ENCODE measurements at places on chromosomes 2 and 18.
A peak's percentile ranks its signal among the peaks of the same experiment; 100 is the strongest.

GRCh38 chr18:21261352-21261751, 19.3 kb downstream of the GREB1L start:
- no peak for DNase-seq

- no peak for DNase-seq
Observed at GRCh38 chr2:222228054-222228453, 70.7 kb downstream of the PAX3 start.

DNA sequence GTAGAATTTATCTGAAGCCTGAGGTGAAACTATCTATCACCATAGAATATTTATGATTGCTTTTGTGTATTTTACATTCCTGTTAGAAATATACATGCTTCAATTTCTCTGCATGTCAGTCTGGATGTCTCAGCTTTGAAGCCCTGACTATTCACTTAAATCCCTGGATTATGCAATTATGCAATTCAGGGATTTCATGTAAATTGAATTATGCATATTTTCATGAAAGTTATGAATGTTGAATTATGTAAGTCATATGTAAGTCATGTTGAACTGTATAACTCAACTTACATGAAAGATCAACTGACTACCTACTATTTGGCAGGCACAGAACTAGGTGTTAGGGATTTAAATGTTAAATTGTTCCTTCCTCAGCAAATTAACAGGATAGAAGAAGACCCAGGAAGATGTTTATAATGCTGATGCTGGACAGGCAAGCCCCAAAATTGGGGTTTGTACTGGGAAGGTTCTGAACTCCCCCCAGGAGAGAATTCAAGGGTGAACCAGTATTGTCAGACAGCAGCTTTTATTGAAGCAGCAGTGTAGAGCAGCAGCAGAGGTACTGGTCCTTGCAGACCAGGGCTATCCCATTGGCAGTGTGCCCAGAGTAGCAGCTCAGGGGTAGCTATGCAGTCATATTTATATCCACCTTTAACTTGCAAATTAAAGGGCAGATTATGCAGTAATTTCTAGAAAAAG, 236.5 kb downstream of the ZNF804A start:
- no peak for DNase-seq

- DNase-seq = peak; percentile 65
Observed at GRCh38 chr2:105802587-105802986, 57.9 kb downstream of the NCK2 start.

DNA sequence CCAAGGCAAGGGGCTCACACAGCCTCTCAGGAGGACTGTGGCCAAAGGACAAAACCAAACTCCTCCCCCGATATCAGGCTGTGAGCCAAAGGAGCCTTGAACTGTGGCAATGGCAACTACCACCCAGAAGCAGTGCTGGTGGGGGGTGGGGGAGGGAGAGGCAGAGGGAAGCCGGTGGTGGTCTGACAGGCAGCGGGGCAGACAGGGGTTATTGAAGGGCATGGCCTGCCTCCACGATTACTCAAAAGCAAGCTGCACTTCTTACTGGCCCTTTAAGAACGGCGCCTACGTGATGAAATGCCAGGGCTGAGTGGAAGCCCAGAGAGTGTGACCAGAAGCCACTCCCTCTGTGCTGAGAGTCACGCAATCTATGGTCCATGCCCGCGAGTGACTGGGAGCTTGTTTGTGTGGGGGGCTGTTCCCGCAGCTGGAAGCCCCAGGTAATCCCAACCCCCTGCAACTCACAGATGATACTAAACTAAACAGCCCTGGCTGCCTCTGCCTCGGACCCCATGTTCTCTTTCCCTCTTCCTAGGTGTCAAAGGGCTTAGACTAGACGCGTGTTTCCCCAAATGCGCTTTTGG, 128.2 kb upstream of the CXCR4 start:
- no peak for DNase-seq

GRCh38 chr18:10003866-10004265, 90.0 kb downstream of the VAPA start:
- DNase-seq = no peak

DNA sequence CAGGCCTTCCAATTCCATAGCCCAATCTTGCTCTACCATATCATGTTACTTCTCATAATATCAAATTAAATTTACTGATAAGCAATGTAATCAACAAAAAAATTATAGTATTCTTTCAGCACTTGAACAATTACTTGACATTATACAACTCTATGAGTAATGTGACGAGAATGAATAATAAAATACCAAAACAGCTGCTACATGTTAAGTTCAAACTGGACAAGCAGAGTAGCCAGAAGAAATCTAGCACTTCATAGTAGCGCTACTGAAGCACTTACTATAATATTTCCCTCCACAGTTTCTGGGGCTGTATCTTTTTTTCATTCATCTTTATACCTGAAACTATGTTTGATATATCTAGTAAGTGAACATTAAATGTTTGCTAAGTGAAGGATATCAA, 14.9 kb downstream of the PPP3R1 start:
- no peak for DNase-seq

DNA sequence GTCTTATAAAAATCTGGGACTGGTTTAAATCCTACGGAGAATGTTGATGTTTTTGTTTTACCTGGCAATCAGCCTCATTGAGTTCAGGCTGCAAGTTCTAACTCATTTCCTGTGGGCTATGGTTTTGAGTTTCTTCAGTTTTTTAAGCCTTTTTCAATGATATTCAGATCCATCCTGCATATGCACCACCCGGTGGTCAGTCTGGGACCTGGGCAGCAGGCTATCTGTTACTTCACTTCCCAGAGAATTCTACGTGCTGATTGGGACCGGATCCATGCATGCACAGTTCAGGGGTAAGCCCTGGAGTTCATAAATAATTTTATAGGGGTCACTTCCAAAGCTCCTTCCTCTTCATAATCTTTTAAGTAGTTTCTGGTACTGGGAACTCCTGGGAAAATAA, 339.2 kb upstream of the HNRNPA3 start:
- DNase-seq = no peak

DNA sequence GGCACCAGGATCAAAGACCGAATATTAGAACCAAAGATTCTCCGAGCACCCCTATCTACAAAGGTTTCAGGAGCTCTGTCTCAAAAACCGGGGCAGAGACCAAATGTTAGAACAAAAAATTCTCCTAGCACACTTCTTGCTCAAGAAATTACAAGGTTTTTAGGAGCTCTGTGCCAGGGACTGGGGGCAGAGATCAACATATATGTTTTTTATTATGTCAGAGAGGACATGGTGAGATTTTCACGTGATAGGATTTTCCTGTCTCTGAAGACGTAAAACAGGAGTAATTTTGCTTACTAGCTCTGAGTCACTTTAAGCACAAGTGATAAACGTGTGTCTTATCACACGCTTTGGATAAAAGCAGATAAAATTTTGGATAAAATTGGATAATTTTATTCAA, 34.8 kb upstream of the ODC1 start:
- no peak for DNase-seq

GRCh38 chr2:214104967-214105366, 305.9 kb upstream of the VWC2L start:
- no peak for DNase-seq

GRCh38 chr2:226180281-226180884, 619.2 kb downstream of the IRS1 start:
- no peak for DNase-seq

DNA sequence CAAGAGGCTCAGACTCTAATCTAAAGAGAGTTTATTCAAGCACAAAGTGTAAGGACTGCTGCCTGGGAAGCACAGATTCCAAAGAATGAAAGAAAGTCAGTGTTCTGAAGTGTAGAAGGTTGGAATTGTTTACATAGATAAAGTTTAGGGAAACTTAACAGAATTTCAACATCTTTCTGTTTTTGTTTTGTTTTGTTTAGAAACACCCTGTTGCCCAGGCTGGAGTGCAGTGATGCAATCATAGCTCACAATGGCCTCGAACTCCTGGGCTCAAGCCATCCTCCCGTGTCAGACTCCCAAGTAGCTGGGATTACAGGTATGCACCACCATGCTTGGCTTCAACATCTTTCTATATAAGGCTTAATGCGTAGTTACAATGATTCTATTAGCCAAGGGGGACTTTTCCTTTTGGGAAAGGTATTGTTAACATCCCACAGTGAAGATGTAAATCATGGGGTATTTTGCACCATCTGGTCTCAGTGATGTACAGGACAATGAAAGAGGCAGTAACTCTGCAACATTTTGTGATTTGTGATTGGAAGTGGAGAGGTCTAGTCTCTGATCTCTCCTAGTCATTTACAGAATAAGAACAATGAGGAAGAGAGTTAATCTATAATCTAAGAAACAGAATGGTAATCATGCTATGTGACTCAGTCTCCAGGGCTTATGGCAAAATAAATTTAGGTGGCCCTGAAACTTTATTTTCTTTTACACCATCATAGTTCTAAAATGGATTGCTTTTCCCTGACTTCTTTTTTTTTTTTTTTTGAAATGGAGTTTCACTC, 45.6 kb upstream of the MSH6 start:
- DNase-seq = no peak

- DNase-seq = no peak
Observed at GRCh38 chr2:159150280-159150746, 136.2 kb downstream of the WDSUB1 start.

GRCh38 chr2:54701029-54701428, 22.4 kb upstream of the EML6 start:
- no peak for DNase-seq

GRCh38 chr2:198703281-198703680, 754.5 kb downstream of the SATB2 start:
- no peak for DNase-seq

GRCh38 chr2:53750041-53750768, 17.4 kb upstream of the CHAC2 start:
- no peak for DNase-seq

DNA sequence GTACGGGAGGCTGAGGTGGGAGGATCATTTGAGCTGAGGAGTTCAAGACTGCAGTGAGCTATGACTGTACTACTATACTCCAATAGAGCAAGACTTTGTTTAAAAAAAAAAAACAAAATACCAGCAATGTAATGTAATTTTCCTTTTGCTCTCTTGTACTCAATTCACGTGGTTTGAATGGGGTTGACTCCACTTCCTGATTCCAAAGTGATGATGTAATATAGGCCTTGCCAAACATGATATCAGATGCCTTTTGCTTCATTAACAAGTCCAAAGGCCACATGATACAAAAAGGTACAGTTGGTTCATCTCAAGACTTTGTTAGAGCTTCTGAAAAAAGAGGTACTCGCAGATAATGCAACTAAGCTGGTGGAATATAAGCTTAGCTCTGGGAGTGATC, 321.8 kb downstream of the ZEB2 start:
- DNase-seq = no peak

DNA sequence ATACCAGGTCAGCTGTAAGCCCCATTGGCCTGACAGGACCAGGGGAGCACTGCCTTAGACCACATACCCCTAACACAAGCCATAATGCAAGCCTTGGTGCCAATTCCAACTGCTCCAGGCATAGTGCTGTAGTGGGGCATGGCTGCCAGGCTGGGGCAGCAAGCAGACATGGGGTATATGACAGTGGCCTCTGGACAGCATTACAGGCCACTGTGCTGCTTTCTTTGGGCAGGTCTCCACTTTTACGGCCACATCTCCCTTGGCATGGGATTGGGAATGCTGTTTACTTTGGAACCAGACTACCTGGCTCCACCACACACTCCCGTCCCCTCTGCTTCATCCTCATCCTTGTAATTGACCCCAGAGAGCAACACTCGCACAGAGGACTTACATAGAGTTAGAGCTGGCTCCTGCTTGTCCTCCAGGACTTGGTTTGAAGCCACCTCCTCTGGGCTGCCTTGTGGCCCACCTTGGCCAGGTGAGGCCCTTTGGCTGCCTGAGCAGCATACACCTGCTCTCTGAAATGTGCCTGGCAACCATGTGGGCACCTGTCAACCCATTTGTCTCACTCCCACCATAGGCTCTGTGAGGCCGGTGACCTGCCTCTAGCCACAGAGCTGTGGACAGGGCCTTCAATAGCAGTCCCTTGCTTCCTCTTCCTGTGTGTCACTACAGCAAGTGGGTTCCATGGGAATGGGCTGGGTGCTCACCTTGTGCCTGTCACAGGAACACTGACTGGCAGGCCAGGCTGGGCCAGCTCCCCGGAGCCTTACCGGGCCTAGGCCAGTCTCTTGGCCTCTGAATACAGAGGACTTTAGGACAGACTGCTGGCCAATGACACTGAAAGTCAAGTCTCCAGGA, 262.6 kb upstream of the HS6ST1 start:
- DNase-seq = no peak

- no peak for DNase-seq
Observed at GRCh38 chr2:237557633-237558015, 8.8 kb upstream of the PRLH start.

DNA sequence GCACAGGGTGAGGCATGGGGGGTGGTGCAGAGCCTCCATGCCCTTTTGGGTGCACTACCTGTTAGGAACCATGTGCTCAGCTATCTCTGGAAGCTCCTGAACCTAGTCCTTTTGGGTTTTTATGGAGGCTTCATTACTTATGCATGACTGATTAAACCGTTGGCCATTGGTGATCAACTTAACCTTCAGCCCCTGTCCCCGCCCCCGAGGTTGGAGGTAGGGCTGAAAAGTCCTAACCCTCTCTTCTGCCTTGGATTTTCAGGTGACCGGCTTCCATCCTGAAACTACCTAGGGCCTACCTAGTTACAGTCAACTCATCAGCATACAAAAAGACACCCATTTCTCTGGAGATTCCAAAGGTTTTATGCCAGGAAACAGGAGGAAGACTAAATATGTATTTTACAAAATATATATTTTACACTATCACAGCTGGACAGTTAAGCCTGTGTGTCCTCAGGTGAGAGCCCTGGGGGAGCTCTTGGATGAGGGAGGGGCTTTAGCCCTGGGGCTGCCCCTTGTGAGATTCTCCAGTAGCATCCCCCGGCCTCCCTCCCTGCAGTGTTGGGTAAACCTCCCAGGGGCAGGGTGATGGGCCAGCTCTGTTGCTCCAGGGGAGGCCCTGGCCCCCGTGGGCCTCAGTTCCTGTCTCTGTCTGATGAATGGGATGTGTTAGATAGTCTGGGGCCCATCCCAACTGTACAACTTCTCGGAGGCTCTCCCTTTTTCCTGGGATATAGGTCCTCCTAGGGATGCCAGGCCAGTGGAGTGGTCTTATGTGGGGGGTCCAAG, 24.1 kb downstream of the GLI2 start:
- no peak for DNase-seq

DNA sequence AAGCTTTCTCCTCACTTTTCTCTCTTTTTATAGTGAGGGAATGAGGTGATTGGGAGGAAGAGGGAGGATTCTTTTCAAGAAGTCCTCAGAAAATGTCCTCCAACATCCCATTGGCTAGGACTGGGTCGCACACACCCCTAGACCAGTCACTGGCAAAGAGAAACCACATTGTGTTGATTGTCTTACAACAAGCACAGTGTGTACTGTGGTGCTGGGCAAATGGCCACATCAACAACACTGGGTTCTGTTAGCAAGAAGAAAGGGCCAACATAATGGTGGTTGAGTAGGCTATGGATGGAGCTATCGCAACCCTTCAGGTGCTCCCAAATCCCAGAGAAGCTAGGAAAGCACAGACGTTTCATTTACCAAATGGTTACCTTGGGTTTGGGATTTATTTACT, 18.7 kb upstream of the PTPN4 start:
- DNase-seq = no peak

- DNase-seq = no peak
Observed at GRCh38 chr2:48383036-48383435, 146.9 kb upstream of the STON1 start.

GRCh38 chr2:241116606-241117560, 14.8 kb upstream of the MTERF4 start:
- DNase-seq = no peak

All from activated CD4-positive, alpha-beta T cell treated with anti-CD3 and anti-CD28 coated beads, Interleukin-2, amount 50 U/mL, for 4 hours (primary cell).